WTC11 (cell line): ENCODE measurements at places on chromosomes 16 and 17.

- no peak for DNase-seq
Observed at GRCh38 chr16:86107215-86107825, 208.4 kb downstream of the IRF8 start.

DNA sequence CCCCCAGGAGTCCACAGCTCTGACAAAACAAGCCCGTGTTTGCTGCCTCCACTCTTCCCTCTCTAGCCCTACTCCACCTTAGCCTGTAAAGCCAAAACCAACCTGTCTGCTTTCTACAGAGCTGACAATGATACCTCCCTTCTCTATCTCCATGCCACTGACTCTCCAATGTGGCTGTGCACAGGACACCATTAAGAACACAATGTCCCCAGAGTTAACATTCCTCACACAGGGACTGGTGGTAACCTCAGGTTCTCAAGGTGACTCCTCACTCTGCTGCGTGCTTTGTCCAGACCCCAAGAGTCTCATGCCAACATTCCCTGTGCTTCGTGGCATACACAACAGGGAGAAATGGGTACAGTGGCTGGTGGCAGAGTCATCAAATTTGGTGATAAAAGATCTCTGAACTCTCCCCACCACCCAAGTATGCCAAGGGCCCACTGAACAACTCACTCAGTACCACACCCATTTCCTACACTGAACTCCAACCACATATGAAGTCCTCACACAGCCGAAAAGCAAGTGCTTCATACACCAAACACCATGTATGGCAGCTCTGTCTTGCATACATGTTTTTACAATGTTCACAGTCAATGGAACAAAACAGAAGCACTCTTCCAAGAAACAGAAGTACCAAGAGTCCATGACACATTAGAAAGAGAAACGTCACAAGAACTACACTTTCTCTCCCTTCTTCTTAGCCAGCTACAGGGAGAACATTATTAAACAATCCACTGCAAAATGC, 21.1 kb downstream of the CSNK2A2 start:
- no peak for DNase-seq

- DNase-seq = no peak
Observed at GRCh38 chr17:56305007-56305406, 151.7 kb downstream of the ANKFN1 start.

DNA sequence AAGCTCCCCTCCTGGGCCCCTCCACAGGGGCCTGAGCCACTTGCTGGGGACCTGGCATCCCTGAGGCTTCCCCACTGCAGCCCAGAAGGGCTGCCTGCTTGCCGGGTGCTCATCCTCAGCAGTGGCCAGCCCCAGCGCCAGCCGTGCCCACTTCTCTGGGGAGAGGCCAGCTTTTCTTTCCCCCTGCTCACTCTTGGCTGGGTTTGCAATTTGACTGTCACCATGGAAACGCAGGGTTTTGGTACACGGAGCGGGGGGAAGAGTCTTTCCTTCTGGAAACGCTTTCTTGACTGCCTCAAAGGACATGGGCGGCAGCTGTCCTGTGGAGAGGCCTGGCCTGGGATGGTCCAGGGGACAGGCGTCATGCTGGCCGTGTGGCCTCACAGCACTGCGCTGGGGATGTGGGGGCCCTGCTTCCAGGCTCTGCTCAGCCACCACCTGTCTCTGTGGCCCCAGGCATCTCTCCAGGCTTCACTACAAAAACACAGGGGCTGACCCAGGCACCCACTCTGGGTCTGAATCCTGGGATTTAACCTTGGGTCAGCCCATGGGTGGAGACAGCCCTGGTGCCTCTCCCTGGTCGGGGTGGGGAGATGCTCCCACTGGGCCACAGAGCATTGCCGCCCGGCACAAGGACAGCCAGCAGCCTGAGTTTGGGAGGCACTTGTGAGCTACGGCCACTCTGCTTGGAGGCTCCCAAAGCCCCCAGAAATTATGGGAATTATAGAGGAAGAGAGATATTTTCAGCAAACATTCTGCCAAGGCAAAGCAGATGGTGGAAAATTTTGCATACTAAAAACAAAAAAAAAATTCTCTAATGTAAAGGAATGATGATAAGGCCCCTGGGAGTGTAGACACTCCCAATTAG, 45.9 kb upstream of the DOC2B start:
- no peak for DNase-seq

DNA sequence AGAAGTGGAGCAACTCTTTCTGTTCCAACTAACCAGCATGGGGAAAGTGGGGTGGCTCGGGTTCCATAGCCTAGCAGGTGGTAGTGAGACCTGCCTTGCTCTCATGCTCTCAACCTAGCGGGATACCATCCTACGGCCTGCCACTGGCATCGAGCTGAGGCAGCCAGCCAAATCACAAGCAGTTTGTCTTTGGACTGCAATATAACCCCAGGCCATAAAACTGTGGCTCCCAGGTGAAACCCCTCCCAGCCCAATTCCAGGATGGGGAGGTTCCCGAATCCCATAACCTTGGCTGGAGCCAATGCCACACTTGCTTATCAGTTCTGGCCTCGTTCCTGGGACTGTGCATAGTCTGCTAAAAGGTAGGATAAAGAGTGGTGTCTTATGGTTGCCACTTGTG, 155.8 kb upstream of the NETO2 start:
- DNase-seq = no peak
